Activated CD8-positive, alpha-beta memory T cell treated with anti-CD3 and anti-CD28 coated beads for 1 hour (primary cell): ENCODE measurements at places on chromosomes 12 and 14.

- DNase-seq = no peak
Observed at GRCh38 chr12:104022786-104023185, 27.2 kb downstream of the GLT8D2 start.

- DNase-seq = no peak
Observed at GRCh38 chr12:47111854-47112253, 32.1 kb upstream of the AMIGO2 start.

DNA sequence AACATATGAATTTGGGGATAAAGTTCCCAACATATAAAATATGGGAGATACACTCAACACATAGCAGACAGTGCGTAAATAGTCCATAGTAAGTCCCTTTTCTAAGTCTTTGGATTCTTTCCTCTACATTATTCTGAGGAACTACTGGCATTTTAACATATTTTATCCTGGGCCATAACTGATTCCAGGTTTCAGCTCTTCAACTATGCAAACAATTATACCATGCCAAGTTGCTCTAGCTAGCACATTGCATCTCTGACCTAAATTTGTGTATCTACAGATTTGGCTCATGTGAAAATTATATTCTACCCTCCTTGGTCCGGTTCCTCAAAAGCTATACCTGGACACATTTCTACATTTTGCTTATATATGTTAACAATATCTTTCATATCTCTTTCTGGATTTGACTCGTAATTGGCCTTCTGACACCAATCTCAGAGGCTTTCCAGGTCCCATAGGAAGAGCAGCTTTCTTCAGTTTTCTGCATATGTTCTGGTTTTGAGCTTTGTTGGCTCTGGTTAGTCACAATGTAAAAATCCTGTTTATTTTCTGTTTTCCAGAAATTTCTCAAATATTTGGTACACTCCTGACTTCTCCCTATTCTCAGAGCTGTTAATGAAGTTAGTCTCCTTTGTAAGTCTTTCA is 305.4 kb downstream of the BMP4 start:
- no peak for DNase-seq

GRCh38 chr14:75568791-75569190 is 9.6 kb upstream of the FLVCR2 start:
- DNase-seq = no peak

GRCh38 chr12:112317481-112317880 is 64.8 kb downstream of the HECTD4 start:
- DNase-seq = no peak

GRCh38 chr12:578748-579419 is 84.4 kb downstream of the NINJ2 start:
- DNase-seq = no peak

DNA sequence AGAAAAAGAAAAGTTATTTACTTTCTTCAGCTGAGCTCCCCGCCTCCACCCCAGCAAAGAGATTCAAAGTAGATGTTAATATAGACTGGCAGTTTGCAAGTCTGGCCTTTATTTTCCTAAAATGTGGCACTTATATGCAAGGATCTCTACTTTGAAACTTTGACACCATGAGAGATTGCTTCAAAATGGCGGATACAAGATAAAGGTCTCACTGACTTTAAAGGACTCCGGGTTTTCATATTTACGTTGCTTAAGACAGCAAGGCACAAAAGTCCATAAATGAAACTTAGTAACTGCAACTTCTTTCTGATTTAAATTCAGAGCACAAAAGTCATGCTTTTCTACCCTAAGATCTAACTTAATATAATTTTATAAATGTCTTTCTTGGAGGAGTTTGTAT is 3.5 kb downstream of the OTX2 start:
- DNase-seq = no peak

DNA sequence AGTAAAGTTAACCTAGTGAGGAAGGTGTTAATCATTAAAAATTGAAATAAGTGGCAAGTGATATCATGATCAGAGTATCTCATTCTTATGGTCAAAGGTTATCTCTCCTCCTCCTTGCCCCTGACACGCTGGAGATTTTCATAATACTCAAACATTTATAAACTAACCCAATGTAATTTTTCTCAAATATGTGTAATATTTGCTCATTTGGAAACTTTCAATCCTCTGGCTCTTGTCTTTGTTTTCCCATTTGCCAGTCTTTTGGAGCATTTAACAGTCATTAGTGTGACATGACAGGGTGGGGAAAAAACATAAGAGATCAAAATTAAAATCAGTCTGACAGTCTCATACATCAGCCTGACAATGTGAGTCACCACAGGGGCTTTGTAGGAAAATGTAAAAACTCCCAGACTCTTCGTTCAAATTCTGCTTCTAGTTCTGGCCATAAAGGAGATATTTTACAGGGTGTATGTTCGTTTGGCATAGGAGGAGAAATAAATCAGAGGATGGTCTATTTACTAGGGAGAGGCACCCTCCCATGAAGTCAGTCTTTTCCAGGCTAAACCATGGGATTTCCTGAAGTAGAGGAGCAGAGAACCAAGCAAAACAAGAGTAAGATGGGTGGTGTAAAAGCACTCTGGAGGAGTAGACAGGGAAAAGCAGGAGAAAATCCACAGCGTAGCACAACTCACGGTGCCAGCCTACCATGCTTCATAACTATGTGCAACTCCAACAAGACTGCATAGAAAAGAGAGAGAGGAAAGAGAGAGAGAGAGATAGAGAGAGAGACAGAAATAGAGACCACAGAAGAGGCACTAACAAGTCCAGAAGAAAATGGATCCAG is 369.2 kb upstream of the PDE3A start:
- DNase-seq = no peak

GRCh38 chr12:45720069-45720468 is 9.4 kb upstream of the ARID2 start:
- DNase-seq = no peak

DNA sequence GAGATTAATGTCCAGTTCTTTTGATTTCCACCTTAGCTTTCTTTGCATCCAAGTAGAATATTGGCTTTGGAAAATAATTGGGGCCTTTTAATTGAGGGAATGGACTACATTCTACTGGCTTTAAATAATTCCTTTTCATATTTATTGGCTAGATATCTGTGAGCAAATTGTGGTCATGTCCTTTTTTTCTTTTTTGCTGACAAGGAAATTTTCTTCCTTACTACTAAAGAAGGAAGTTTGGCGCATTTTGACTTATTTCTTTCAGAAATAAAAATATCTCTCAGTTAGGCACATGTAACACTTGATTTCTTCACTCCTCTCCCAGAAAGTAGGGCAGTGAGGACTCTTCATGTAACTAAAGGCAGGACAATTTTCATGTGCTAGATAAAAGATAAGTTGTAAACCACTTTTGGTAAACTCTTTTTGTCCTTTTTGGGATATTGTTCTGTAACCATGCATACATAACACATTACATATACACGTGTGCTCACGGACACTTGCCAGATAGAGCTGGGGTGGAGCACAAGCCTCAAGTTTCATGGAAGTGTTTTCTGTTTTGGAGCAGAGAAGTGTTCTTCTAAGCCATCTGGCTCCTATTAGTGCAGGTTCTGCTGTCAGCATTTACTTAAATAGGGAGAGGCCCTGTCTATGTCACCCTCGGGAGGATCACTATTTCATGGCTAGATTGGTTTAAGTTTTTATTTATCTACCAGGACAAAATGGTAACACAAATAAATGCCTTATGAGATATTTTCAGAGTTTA is 85.1 kb upstream of the LRIG3 start:
- DNase-seq = no peak

DNA sequence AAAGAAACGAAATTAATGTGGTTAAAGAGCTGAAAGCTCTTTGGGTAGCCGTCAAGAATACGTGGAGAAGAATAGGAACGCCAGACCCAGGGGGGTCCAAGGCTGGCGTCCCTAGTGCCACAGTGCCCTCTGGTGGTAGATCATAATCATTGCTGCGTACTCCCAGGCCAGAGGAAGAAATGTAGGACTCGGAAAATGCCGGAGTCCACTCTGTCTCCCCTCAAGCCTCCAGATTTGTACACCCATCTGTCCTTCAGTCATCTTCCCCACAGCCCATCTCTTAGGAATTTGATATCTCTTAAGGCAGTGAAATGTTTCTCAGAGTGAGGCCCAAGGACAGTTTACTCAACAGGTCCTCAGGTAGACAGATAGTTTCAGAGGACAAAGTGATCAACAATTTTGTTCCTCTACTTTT is 25.4 kb upstream of the PLEKHG6 start:
- peak; percentile 34 for DNase-seq

- DNase-seq = no peak
Observed at GRCh38 chr12:51504851-51505250, 80.2 kb downstream of the SLC4A8 start.

GRCh38 chr14:57714487-57714931 is 151.4 kb downstream of the SLC35F4 start:
- DNase-seq = no peak

DNA sequence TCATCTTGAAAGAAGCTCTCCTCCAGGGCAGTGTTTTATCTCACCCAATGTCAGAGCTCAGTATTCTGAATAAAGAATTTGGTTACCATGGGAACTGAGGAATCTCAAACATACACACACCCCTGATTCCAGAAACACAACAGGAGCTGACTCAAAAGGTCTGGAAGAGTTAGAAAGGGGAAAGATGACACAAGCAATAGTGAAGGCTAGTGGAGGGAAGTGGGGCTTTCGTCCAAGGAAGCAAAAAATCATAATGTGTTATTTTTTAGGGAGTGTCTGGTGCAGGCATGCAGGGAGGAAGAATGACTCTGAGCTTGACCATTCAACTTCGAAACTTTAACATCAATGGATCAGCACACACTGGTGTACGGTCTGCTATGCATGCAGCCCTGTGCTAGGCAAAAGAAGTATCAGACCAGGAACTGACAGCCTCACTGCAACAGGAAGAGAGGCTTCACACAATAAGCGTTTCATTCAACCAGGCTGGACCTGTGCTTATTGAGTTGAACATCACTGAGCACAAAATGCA is 20.3 kb downstream of the HEBP1 start:
- DNase-seq = no peak

DNA sequence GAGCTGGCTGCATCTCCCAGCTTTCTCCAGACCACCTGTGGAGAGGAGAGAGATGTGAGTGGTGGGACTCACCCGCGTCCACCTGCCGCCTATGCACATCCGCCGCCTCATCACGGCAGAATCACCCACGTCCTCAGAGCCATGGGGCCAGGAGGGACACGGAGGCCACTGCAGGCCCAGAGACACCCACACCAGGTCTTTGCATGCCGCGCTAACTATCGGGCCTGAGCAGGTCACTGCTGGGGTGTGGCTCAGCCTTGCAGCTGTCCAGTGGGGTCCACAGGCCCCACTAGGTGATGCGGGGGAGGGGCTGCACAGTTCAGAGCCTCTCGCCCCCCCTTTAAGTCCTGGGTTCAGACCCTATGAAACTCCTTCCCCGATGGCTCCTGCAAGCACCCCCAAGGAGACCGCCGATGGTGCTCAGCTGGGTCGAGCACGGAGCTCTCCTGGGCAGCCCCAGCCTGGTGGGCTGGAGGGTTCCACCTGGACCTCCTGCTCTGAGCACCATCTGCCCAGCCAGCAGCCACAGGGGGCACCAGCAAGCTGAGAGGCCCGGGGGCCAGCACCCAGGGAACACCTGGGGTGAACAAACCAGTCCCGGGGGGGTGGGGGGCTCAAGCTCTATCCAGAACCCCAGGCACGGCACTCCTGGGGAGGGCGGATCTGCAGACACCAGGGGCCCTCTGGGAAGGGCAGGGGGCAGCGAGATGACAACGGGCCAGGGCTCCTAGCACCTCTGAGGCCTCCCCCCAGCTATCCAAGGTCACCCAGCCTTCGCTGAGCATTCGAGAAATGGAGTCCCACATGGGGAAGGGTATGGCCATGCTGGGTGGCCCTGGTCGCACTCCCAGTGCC is 34.3 kb downstream of the CCNK start:
- no peak for DNase-seq

- no peak for DNase-seq
Observed at GRCh38 chr14:97368900-97369564, 571.9 kb downstream of the VRK1 start.
